ENCODE measurements at places on chromosomes 13 and 19. TPM values are rescaled to one million over a fixed set of nuclear protein-coding genes. Genes with fewer than 3 reads are reported as not detected.

DNA sequence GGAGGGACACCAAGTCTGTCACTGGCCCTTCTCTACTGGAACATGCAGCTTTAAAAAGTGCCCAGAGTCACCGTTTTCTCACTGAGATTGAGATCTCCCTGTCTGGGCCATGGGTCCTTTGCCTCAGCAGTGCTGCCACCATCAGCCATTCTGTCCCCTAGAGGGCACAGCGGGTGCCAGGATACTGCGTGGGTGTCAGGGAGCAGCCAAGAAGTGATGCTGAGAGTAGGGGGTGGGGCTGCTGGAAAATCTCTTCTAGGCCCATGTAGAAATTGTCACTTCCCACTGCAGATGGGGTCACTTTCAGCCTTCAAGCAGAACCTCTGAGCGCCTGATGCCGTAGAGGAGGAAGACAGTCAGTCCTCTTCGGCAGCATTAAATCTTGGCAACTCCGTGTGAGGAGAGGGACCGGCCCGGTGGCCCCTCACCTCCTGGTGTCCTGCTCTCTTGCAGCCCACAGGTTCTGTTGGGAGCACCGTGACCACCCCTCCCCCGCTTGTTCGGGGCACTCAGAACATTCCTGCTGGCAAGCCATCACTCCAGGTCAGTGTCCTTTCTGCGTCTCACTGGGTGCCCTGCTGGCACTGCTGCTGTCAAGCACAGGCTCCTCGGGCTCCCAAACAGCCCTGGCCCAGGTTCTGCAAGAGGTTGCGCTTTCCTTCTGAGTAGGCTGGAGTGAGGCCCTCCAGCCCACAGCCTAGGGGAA is 21.4 kb downstream of the TSSK6 start:
- no peak for DNase-seq

DNA sequence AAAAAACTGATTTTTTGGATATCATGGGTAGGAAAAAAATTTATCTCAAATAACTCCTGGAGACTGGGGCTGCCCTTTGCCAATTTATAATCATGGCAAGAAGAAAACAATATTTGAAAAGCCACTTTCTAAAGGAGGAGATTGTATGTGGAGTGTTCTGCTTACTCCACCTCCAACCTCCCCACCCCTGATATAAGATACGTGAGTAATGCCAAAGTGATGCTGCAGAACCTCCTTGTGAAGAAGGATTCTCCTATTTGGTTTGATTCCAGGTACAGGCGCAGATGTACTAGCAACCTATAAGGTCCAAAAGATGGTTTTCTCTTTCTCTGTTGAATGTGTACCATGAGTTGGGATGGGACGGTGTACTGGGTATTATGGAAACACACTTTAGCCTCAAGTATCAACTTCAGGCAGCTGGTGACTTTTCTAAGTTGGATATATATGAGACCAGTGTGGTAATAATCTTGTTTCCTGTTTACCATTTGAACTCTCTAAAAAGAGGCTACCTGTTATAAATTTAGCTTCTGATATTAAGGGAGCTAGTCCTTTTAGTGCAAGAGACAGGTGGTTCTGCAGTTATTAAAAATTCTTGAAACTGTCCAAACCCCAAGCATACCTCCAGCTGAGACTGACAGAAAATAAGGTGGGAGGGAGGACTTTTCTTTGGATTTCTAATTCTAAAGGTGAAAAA is 724.0 kb upstream of the MIR17HG start:
- DNase-seq: peak; percentile 76

DNA sequence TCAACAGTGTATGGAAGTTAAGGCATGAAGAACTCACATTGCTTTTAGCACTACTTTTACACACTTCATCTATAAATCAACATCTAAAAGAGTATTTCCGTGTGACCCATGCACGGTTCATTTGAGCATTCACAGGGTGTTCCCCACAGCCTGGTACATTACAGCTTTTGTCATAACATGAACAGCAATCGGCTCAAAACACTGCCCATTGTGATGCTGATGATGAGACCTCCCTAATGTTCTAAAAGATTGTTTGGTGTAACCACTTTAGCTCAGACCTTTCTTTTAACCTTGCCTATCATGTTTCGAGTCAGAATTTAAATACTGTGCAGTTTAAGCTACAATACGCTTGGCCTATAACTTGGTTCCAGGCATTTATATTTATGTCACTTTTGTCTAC is 4.1 kb upstream of the KLF5 start:
- DNase-seq: no peak

DNA sequence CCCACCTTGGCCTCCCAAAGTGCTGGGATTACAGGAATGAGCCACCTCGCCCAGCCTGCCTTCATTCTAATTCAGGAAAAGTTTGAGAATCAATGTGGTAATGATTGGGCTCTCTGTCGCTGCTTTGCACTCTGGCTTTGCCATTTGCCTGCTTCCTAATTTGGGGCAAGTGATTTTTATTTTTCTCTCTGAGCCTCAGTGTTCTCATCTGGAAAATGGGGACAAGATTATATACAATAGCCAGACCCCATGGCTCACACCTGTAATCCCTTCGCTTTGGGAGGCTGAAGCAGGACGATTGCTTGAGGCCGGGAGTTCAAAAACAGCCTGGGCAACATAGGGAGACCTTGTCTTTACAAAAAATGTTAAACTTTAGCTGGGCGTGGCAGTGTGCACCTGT is 3.8 kb downstream of the RYR1 start:
- DNase-seq: no peak

GRCh38 chr13:69820180-69820579 is 287.4 kb upstream of the ATXN8OS start:
- DNase-seq: no peak

DNA sequence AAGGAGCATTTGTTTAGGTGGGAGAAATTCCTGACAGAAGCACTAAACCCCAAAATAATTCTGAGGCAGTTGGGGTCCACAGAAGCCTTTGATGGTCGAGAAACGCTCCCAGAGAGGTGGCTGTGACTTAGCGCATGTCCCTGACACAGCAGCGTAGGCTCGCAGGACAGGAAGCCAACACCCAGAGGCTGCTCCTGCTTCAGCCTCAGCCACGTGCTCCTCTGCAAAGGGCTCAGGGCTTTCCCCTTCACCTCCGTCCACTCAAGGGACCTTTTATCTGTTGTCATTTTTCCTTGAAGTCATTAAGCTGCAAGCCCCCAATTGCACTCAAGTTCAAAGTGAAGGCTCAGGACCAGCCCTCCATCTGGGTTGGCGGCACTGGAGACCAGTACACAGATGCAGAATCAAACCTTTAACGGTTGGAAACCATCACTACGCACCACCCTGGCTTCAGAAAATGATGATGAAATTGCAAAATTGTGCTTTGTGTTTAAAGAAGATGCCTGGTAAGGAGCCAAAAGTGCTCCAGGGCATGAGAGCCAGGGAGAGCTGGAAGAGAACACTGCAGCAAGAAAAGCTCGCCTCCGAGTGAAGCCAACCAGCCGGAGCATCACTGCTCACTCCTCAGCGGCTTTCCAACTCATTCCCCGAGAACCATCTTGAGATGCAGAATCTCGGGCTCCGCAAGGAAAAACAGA is 219.6 kb downstream of the RAP2A start:
- no peak for DNase-seq

DNA sequence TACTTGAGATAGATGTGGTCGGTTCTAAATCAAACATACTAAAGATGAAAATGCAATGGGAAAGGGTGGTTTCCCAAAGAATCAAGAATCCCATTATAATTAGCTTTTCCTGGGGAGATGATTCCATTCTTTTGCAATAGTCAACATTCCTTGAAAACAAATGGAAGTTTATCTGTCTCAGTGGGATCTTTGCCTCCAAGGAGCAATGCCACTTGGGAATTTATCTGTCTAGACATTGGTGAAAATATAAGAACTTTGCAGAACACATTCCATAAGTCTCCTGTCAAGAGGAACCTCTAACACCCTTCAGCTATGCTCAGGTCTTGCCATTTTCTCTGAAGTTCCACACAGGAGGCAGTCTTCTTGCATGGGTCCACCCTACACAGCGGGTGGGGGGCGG is 152.5 kb downstream of the KCTD12 start:
- DNase-seq: no peak

DNA sequence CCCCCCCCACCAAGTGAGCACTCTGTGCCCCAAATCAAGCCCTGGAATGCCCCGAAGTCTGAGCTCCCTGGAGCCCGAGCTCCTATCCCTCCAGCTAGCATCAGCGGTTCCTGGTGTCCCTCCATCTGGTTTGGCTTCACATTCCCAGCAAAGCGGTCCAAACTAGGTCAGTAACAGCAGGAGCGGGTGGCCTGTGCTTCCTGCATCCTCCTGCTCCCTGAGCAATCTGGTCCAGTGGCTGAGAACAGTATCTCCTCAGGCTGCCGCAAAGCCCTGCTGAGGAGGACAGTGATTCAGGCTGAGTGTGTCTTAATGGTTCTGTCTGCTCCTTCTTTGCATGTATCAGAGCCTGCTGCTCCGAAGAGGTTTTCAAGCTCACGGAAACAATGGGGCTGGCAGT is 25.9 kb downstream of the RASL11A start:
- DNase-seq: no peak

- DNase-seq: peak; percentile 27
These were observed 11.6 kb upstream of the CNMD start for GRCh38 chr13:52751196-52751595.

- DNase-seq: no peak
These were observed 13.8 kb upstream of the KLF5 start for GRCh38 chr13:73045031-73045430.

- DNase-seq: peak; percentile 45
These were observed 128.9 kb downstream of the B3GLCT start for GRCh38 chr13:31328549-31329235.

GRCh38 chr13:60642552-60642951 is 245.5 kb downstream of the TDRD3 start:
- DNase-seq: no peak

DNA sequence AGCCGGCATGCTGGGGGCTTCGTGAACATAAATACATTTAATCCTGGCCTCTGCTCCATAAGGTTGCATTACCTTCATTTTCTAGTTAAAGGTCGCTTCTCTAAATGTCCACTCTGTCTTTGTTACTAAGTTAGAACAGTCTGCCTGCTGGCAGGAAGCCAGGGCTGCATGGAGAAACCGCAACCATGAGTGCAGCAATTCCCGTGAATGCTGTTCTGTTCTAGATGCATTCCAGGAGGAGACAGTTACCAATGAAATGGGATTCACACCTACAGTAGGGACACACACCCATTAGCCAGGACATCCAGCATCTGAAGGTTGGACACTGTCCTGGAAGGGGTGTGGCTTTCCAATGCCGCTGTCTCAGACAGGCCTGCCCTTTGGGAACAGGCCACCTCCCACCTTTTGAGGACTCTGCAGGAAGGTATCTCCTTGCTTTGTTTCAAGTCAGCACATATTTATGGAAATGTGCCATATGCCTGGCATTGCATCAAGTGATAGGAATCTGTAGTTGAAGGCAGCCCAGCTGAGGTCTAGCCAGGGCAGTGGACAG is 129.7 kb downstream of the SLC7A1 start:
- DNase-seq: peak; percentile 38

DNA sequence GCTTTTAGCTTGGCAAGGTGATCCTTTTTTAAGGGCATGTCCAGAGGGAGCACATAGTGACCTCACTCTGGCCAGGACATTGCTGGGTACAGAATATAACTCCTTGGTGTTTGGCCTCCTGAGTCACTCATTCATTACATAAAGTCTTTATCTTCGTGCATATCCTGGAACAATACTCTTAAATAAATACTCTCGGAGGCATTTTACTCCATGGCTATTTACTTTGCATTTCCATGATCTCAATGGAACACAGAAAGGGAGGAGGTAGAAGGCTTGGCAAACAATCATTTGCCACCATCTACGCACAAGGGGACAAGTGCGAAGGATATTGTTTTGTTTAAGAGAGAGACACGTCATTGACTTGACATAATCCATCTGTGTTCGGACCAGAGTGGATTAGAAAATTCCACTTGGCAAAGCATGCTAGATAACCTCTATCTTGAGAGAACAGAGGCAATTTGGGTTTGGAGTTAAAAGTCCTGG is 210.0 kb downstream of the IRS2 start:
- peak; percentile 23 for DNase-seq

DNA sequence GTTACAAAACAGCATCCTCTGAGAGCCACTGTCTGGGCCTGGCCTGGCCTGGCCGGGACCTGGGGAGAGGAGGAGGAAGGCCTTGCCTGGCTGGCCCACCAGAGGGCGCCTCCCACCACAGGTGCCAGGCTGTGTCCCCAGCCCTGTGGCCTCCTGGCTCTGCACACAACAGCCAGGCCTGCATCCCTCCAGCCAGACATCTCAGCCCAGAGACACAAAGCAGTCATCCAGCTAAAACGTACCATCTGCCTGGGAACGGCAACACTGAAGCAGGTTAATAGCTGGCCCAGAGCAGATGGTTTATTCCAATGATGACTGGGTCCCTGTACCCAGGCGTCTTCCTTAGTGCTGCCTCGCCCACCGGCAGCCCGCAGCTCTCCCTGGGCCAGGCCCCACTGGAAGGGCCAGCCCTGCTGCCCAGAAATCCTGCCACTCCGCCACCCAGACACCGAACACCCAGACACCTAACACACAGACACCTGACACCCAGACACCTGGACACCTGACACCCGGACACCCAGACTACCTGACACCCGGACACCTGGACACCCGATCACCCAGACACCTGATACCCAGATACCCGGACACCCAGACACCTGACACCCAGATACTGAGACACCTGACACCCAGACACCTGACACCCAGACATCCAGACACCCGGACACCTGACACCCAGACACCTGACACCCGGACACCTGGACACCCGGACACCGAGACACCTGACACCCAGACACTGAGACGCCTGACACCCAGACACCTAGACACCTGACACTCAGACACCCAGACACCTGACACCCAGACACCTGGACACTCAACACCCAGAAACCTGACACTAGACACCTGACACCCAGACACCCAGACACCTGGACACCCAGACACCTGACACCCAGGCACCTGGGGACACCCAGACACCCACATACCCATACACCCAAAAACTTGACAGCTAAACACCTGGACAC is 20.1 kb downstream of the C19orf12 start:
- peak; percentile 16 for DNase-seq

- no peak for DNase-seq
These were observed 25.7 kb downstream of the CCNE1 start for GRCh38 chr19:29837448-29837981.

DNA sequence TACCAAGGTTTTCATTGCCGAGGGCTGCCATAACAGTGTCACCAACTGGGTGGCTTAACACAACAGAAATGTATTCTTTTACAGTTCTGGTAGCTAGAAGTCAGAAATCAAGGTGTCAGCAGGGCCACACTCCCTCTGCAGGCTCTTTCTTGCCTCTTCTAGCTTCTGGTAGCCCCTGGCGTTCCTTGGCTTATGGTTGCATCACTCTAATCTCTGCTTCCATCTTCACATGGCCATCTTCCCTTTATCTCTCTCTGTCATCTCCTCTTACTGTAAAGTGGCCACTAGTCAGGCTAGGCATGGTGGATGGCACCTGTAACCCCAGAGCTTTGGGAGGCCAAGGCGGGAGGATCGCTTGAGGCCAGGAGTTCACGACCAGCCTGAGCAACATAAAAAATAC is 38.0 kb upstream of the MRI1 start:
- no peak for DNase-seq

Gene CEACAM20
- total RNA-seq: not detected

Gene GAPDHS
- total RNA-seq: not detected

Gene ZNF845
- 11.1 TPM for total RNA-seq

Gene PGLYRP2
- not detected for total RNA-seq

Gene ZNF98
- under 0.01 TPM for total RNA-seq

Gene OR10H1
- not detected for total RNA-seq

Gene ZNF888
- total RNA-seq: 13.2 TPM

Gene SLC17A7
- total RNA-seq: not detected

Gene POLR2I
- total RNA-seq: 68.2 TPM

Gene WDR87
- total RNA-seq: not detected

Gene OSCAR
- total RNA-seq: 0.64 TPM

Gene NEK3
- 6.8 TPM for total RNA-seq

Measured in bronchial epithelial cell (primary cell).